Psoas muscle (tissue), 8 donors: ENCODE measurements at places on chromosomes 5 and 9. TPM values are rescaled to one million over a fixed set of nuclear protein-coding genes. Genes with fewer than 3 reads are reported as not detected.

Gene DOK3
- 2.4 TPM for total RNA-seq

Gene TSLP
- total RNA-seq: 0.95 TPM

Gene GNA14
- 1.1 TPM for total RNA-seq

Gene CCDC107
- 15.4 TPM for total RNA-seq

Gene SPINK6
- not detected for total RNA-seq

Gene ARHGEF39
- total RNA-seq: not detected

Gene PDGFRB
- 56.0 TPM for total RNA-seq

Gene NUP155
- 11.0 TPM for total RNA-seq

Gene MCIDAS
- not detected for total RNA-seq

Gene AHRR
- 0.45 TPM for total RNA-seq

Gene MELK
- total RNA-seq: 0.17 TPM

Gene LCN1
- total RNA-seq: not detected

Gene APBA1
- 1.4 TPM for total RNA-seq

Gene INSL4
- total RNA-seq: not detected

Gene CBY3
- not detected for total RNA-seq

Gene NEURL1B
- 14.8 TPM for total RNA-seq

Gene CCL21
- total RNA-seq: 1.3 TPM

Gene TAF1L
- not detected for total RNA-seq

Gene KLF4
- 17.2 TPM for total RNA-seq

Gene KCNMB1
- 0.28 TPM for total RNA-seq

DNA sequence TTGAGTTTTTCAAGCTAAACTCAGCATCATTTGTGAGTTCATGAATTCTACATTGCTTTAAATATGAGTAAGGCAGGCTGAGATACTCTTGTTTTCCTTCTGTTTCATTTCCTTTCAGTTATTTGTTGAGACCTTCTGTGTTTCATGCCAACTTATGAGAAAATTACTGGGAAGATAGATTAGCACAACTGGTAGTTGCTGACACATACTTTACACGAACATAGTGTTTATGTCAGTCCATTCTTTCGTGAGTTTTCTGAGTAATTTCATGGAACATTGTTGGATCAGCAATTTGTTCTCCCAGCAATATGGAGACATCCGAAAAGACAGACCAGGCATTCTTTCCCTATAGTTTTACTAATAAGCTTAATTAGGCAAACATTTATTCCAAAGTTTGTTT, 102.0 kb upstream of the SMC5 start:
- no peak for DNase-seq

GRCh38 chr9:127783111-127784008, 2.5 kb upstream of the CDK9 start:
- DNase-seq: peak; percentile 78

- DNase-seq: no peak
Observed at GRCh38 chr5:158430166-158430797, 571.3 kb upstream of the CLINT1 start.

DNA sequence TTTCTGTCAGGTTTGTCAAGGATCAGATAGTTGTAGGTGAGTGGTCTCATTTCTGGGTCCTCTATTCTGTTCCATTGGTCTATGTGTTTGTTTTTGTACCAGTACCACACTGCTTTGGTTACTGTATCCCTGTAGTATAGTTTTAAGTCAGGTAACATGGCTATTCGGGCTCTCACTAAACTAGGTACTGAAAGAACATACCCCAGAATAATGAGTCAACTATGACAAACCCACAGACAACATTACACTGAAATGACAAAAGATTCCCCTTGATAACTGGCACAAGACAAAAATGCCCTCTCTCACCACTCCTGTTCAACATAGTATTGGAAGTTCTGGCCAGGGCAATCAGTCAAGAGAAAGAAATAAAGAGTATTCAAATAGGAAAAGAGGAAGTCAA, 535.3 kb upstream of the CYLC2 start:
- no peak for DNase-seq

DNA sequence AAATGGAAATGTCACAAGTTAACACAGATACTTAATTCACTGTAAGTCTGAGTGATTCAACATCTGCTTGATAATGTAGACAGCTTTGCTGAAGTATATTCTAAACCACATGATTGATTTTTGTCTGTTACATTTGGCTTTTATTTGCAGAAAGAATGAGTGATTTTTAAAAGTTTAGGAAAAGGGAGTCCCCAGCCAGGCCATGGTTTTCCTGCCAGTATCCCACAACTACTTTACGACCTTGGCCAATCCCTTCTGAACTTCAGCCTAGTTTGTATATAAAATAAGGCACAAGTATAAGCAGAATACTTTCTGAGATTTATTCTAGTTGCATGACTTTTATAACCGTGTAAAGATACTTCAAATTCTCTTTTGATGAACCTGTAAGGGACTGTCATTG, 27.1 kb downstream of the WDR36 start:
- DNase-seq: no peak

DNA sequence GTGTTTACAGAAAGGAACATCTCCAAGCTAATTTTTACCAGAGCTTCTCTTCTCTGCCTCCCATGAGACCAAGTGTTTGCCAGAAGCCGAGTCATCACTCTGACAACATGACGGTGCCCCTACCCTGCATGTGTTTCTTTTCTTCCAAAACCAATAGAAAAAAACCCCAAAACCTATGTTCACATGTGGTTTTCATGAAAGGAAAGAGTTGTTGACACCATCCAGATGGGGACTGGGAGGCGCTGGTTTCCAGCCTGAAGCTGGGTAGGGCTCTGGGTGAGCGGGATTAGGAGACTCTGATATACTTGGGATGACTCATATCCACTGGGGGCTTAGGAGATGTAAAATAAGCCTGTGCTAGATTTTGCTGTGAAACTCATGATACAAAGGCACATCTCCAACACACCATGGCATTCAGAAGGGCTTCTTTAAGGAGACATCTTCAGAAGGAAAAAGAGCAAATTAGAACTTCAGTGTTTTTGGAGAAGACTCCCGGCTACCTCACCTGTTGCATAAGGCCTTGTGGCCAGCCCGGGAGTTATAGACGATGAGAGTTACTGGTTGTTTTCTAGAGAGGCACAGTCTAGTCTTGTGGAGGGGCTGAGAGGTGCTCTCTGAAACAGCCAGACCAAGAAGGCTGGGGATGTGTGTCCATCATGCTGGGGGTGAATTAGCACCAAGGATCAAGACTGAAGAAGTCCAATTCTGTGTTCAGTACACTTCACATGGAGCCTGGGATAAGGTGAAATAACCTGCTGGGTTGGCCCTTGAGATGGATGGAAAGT, 108.9 kb upstream of the LHFPL2 start:
- DNase-seq: peak; percentile 35

DNA sequence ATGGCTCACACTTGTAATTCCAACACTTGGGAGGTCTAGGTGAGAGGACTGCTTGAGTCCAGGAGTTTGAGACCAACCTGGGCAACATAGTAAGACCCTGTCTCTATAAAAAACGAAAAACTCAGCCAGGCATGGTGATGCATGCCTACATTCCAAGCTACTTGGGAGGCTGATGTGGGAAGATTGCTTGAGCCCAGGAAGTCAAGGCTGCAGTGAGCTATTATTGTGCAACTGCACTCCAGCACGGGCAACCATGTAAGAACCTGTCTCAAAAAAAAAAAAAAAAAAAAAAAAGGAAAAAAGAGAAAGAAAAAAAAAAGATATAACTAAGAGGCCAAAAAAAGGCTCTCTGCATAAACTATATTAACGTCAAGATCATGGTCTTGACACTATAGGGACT, 27.3 kb downstream of the GIN1 start:
- DNase-seq: no peak

DNA sequence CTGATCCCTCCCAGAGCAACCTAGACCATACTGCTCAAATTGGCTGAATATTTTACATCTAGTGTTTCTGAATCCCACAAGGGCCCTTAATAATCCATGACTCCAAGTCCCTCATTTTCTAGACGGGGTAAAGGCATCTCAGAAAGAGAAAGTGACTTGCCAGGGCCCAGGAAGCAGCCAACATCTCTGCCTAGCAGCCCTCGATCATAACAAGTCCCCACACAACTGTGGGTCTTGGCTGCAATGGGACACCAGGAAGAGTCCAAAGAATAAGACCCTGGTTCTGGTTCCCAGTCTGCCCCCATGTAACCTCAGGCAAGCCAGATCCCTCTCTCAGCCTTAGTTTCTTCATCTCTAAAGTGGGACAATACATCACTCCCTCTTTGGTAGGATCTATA, 6.3 kb downstream of the ANXA6 start:
- DNase-seq: no peak

DNA sequence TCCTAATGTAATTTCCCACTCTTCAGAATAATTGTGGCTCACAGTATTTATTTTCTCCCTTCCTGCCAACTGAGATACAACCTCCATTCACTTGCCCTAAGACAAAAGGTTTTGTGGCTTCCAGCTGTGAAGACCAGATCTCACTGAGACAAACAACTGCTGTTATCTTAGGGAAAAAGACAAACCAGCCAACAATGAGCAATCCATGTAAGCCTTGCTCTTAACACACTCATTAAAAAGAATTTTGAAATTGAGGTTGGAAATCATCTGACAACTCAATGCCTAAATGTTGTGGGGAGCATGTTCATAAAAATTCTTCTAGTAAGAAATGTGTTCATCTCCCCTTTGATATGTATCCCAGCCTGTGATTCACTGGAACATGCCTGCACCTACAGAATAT, 132.9 kb downstream of the ADAMTSL1 start:
- no peak for DNase-seq

- no peak for DNase-seq
Observed at GRCh38 chr5:34503379-34504253, 152.5 kb upstream of the RAI14 start.

DNA sequence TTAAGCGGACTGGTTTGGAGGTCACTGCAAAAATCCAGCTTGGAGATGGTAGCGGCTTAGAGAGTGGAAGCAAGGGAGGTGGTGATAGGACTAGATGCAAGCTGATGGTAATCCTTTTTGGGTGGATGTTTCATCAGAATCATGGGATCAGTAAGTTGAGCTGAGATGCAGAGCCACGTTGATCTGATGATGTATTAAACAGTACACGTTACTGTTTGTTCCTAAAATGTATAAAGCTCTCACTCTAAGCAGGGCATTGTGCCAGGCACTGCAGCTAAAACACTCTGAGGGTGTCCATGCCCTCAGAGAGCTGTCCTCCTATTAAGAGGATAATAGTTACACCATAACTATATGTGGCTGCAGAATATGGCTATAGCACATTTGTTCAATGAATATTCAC, 93.1 kb downstream of the JAKMIP2 start:
- no peak for DNase-seq

- no peak for DNase-seq
Observed at GRCh38 chr5:91103353-91104061, 279.6 kb downstream of the ARRDC3 start.

DNA sequence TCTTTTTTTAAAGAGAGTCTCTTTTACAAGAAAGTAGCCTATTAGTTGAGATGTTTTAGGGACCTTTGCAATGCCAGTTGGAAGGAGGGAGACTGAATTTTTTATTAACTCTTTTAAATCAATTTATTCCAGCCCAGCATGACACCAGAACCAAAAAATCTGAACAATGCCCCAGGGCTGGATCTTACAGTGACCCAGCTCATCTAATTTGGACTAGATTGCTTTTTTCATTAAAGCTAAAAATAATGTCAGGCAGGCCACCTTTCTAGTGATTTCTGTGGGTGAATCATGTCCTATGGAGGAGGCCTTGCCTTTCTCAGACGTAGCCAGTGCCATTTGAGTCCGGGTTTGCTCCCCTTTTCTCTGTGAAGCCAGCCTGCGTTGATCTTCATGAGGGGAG, 38.8 kb downstream of the MAP1B start:
- DNase-seq: no peak

- no peak for DNase-seq
Observed at GRCh38 chr9:105318729-105319191, 74.3 kb downstream of the SLC44A1 start.

GRCh38 chr5:115394531-115394930, 98.1 kb upstream of the CCDC112 start:
- no peak for DNase-seq

DNA sequence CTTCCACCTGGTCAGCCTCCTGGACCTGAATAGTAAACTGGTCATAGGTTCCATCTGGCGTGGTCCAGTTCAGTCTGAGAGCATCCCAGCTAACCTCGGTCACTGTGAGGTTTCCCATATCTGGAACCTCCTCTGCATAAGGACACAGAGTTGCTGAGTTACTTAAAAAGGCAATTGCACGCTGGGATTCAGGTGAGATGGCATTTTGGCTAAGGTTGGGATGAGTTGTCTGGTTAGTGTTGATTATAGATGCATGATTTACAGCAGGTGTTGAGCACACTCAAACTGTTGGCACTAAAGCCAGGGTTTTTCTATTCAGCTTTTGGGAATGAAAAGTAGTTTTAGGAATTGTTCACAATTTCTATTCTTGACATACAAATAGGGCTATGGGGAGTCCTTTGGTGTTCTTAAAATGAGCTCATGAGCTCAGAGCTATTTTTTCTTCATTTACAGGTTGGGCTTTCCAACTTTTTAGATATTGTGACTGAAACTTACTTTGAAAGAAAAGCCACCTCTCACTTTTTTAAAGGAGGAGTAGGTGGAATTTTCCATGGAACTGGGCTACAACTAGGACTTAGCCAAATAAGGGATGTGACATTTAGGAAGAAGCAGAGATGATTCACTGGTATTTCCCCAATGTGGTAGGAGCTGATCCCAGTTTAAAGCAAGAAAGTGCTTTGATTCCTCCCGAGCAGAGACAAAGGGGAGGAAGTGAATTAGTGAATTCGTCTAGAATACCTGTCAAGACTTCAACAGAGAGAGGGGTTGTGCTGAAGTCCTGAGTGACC, 54.7 kb downstream of the TNC start:
- DNase-seq: no peak

- DNase-seq: no peak
Observed at GRCh38 chr5:136086783-136087566, 45.7 kb upstream of the SMAD5 start.

DNA sequence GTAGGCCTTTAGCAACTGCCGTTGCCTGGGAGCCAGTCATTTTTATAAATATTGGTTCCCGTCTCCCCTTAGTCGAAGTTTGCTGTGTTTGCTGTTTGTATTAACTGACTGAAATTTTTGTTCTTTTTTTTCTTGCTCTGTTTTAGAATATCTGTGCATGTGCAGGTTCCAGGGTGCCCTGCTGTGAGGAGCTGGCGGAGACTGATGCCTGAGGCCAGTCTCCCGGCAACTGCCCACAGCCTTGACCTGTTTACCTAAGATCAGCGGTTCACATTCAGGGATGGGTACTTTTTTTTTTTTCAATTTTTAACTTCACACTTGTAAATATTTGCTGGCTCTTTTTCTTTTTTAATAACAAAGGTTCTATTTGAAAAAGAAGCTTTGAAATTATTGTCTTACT, 262.6 kb upstream of the ADAMTS16 start:
- DNase-seq: no peak

- DNase-seq: no peak
Observed at GRCh38 chr5:41858890-41859289, 11.3 kb downstream of the OXCT1 start.

GRCh38 chr9:20749496-20750198, 65.6 kb downstream of the FOCAD start:
- DNase-seq: no peak
